ENCODE measurements at places on chromosomes 7 and 10.
A peak's percentile ranks its signal among the peaks of the same experiment; 100 is the strongest.

- DNase-seq: no peak
These were observed 138.2 kb downstream of the ADAM12 start for GRCh38 chr10:126250045-126250444.

GRCh38 chr10:52759154-52759553, 13.4 kb downstream of the MBL2 start:
- no peak for DNase-seq

DNA sequence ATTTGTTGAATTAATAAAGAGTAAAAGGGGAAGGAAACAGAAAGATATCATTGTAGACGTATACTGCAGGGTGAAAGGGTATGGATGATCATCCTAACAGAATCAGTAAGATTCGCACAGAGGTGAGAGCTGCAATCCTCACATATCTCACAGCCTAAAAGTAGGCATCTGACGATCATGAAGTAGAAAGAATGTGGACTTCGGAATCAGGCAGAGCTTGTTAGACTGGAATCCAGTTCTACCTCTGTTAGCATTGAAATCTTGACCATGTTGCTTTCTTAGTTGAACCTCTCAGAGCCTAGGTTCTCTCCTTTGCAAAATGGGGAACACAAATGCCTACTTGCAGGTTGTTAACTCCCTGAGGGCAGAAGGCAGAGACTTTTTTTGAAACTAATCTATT, 320.0 kb upstream of the C7orf33 start:
- DNase-seq: no peak

GRCh38 chr7:123624527-123625183, 23.0 kb downstream of the ASB15 start:
- DNase-seq: peak; percentile 56

DNA sequence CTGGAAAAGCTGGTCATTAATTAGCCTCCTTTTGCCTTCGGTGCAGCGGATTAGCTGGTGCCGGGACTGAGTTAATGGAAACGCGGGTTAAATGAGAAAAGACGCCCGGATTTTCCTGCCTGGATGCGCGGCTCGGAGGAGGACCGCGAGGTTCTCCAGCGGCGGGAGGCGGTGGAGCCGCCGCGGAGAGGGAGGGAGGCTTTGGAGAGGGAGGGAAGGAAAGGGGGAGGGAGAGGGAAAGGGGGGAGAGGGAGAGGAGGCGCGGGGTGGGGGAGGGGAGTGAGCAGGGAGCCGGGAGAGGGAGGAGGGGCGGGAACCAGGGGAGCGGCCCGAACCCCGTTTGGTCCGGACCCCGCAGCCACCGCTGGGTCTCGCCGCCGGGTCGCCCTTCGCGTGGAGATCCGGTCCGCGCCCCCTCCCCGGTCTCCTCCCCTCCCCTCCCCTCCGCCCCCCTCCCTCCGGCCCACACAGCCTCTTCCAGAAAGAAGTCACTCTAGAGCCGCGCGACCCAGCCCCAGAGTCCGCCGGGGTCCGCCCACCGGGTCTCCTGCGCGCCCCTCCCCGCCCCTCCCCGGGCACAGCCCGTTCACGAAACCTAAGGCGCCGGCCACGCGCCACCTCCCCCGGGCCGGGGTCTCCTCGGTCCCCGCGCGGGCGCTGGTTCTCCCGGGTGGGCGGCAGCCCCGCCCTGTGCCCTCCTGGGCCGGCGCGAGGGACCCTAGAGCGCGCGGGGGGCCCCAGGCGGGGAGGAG, 347.5 kb downstream of the DNAJB6 start:
- DNase-seq: no peak

GRCh38 chr7:105257338-105257737, 131.4 kb downstream of the SRPK2 start:
- no peak for DNase-seq

- DNase-seq: no peak
These were observed 32.4 kb upstream of the SVIL start for GRCh38 chr10:29667191-29667590.

GRCh38 chr10:108911814-108912541, 1011.3 kb downstream of the XPNPEP1 start:
- DNase-seq: no peak

- no peak for DNase-seq
These were observed 235.5 kb downstream of the SEMA3E start for GRCh38 chr7:83413424-83413823.

DNA sequence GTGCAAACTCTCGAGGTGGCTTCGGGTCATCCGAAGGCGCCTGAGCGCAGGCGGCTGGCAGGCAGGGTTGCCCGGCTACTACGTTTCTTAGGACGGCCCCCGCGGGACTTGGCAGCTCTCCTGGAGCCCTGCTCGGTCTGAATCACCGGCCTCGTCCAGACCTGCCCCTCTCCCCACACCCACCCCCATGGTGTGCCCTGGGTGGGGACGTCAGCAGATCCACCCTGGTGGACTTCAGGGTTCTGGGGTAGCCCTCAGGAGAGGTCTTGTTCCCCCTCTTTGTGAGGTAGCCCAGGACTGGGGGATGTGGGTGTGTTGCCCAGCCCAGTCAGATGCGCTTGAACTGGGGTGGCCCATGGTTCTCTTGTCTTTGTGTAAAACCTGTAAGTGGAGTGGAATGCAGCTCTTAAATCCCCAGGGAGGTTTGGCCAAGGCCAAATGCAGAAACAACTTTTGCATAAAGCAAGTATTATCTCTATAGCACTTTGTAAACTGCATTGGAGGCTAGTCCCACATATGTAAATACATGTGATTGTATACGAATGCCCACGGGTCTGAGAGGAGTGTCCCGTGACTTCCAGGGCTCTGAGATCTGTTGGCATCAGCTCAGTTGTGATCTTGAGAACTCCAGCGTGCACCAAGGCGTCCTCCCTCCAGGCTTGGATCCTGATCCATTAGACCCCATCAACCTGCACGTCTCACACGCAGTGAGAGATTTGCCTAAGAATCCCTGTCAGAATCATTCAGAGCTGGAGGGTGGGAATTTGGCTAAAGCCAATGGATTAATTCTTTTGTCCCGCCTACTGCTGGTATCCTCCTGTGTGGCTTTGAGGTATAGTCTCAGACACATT, 1.8 kb downstream of the PFKFB3 start:
- peak; percentile 62 for DNase-seq

DNA sequence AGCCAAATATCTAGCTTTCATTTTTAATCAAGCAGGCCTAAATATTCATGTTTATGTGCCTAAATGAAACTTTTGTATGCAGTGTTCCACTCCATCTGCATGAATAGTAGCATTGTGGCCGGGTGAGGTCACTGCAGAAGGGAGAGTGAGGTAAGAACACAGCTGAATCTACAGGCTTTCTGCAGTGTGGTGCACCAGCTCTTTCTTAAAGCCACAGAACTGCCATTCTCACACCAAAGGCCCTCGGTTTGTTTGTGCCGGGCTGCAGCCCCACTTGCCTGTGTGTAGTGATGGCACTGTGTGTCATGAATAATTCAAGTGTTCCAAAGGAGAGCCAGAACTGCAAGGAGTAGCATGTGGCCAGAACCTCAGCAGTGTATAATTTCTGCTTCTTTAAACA, 204.1 kb downstream of the TRIL start:
- no peak for DNase-seq

DNA sequence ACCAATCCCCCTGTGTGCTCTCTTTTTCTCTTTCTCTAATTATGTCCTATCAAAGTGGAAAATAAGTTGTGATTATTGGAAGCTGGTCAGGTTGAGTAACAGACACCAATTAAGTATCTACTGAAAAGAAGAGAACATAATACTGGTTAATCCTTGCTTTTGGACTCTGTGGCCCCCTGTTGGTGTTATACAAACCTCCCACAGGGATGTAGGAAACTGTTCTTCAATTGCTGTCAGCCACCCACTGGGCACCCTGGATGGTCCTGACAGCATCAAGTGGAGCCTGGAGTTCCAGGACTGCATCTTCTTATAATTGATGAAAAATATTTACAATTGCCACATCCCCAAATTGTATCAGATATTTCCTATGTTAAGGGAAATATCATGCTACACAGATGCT, 939.7 kb downstream of the KCNMA1 start:
- no peak for DNase-seq

DNA sequence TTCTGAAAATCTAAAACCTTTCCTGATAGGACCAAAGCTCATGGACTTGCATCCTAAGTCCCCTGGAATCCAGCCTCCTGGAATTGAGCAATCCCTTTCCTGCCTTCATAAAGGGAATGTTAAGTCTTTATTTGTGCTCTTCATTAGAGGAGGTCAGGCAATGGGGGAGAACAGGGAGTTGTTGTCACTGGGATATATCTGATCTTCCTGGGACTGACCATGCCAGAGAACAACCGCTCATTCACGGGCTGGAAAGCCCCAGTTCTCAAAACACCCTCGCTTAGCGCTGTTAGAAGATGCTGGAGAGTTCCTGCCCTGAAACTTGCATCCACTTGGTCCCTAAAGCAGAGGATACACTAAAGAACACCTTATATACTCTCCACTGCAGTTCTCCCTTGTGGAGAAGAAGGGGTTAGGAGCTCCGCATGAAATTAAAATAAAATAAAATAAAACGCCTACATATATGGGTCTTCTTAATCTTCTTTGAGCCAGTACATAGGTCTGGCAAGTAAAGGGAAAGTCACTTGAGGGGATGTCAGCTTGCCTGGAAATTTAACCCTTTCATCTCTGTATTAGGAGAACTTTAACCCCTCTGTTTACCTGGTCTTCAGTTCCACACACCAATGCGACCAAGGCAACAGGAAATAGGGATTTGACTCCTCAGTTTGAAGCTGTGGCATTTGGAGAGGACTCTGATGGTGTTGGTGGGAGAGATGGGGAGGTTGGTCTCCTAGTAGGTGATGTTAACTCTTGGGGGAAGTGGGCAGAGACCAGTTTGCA, 1.2 kb downstream of the SORCS1 start:
- no peak for DNase-seq

Measured in suppressor macrophage treated with lipopolysaccharide for 1 hour (primary cell).